ENCODE measurements at places on chromosomes 5 and 9.

DNA sequence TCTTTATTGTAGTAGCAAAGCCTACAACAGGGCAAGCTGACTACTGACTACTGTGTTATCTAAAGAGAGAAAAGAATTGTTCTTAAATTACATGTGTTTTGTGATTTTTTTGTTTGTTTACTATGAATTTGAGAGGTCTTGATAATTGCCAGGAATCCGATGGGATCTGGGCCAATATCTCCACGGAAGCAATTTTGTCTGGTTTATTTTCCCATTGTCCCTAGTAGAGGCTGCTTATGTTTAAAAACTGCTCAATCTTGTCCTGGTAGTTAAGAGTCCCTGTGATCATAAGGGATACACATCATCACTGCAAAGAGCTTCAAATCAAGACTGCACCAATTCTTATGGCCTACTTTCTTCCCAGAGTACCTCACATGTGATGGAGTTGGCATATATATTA lies 94.4 kb downstream of the GLDC start:
- no peak for DNase-seq

- no peak for DNase-seq
These were observed 1118.6 kb upstream of the CDH9 start for GRCh38 chr5:28156981-28157380.

DNA sequence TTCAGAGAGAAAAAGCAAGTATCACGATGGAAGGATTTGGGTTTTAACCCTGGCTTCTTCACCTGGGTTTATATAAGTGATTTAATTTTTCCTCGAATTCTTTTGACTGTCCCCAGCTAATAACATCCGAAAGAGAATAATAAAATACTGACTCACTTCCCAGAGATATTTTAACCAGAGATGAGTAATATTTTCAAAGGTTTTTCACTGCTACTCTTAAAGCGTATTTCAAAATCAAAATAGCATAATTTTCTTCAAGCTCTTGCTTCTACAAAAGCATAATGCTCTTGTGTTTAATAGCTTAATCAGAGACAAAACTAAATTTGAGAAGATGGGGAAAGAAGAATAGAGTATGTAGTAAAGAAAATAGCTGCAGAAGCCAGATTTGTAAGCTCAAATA lies 215.2 kb upstream of the PTGER4 start:
- DNase-seq, result no peak

- DNase-seq, result no peak
These were observed 25.0 kb downstream of the CEP120 start for GRCh38 chr5:123398058-123398733.

DNA sequence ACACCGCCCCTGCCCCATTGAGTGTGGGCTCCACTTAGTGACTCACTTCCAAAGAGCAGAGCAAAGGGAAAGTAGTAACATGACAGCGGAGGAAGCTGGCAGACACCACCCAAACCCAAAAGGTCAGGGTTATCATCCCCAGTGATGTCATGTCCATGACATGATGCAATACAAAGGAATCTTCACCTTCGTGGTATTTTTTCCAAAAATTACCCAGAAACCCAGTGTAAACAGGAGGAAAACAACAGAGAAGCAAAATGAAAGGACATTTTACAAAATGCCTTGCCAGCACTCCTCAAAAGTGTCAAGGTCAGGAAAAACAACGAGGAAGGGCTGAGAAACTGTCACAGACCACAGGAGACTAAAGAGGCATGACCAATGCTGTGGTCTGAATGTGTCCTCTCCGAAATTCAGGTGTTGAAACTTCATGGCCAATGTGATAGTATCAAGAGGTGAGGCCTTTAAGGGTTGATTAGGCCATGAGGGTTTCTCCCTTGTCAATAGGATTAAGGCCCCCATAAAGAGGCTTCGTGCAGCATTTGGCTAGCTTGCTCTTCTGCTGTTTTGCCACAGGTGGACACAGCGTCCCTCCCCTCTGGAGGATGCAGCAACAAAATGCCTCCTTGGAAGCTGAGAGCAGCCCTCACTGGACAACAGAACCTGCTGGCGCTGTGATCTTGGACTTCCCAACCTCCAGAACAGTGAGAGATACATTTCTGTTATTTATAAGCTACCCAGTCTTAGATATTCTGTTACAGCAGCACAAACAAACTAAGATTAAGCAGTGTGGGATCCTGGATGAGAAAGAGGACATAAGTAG lies 30.5 kb upstream of the MED10 start:
- DNase-seq, result no peak

GRCh38 chr9:135129137-135129695 lies 41.7 kb downstream of the OLFM1 start:
- DNase-seq, result no peak

- DNase-seq, result no peak
These were observed 47.0 kb upstream of the CLK4 start for GRCh38 chr5:178673801-178674295.

DNA sequence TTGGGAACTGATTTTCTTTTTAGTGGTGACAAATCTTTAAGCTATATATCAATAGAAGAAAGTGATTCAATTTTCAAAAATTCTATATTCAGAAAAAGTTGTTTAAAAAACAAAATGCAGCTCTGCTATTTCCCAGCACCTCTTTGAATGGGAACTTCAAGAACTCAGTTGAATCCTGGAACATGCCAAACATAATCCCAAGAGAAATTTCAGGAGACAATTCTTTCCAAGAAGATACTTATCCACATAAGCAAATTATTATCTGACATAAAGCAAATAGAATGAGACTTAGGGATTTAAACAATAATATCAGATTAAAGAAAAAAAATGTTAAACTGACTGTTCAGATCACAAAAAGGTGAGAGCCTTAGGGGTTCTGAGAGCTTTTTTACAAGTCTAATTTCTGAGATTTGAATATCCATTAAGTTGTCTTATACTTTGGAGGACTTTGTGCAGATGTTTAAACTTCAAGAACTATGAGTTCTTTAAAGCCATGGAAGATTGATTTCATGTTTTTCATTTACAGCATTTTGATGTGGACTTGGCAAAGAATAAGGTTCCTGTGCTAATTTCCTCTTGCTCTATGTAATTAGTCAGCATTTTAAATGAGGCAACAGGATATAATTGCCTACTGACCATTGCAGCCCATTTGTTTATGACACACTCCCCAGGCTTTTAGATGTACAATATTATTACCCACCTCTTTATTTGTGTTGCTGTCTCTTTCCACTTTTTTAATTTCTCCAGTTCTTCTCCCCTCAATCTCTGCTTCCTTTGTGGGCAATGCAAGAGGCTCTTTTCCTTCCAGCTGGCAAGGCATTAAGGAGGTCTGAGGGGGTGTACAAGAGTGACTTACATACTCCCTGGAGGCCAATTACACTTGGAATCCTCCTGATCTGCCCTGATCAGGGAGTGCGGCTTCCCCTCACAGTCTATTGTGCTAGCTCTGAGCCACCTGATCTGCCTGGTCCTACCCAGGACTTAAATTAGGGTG lies 419.1 kb downstream of the NR2F1-AS1 start:
- DNase-seq, result peak; percentile 6

GRCh38 chr9:123318202-123318601 lies 37.8 kb upstream of the CRB2 start:
- no peak for DNase-seq

DNA sequence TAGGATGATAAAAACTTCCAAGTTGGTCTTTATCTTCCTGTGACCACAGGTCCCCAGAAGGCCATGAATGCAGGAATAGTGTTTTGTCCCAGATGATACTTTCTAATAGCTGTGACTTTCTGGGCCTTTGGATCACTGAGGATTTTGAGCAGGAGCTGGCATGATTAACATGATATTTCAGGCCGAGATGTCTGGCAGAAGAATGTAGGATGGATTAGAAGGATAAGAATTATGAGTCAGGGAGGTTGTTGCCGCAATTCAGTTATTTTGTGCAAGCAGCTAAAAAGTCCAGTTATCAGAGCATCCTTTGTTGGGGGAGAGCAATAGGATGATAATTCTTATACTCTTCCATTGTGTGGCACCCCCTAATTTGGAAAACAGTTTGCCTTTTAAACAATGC lies 189.7 kb downstream of the PSAT1 start:
- DNase-seq, result no peak

- peak; percentile 39 for DNase-seq
These were observed 75.9 kb upstream of the NR3C1 start for GRCh38 chr5:143479394-143479793.

- no peak for DNase-seq
These were observed 456.5 kb downstream of the ZSWIM6 start for GRCh38 chr5:61788548-61788947.

GRCh38 chr9:134560654-134561053 lies 80.9 kb upstream of the COL5A1 start:
- DNase-seq, result no peak

GRCh38 chr9:136753371-136754058 lies 4.5 kb downstream of the LCN8 start:
- DNase-seq, result no peak

GRCh38 chr5:141825241-141825671 lies 53.0 kb downstream of the PCDH1 start:
- DNase-seq, result no peak

- no peak for DNase-seq
These were observed 523.1 kb downstream of the SPATA31D1 start for GRCh38 chr9:82511626-82512025.

- peak; percentile 34 for DNase-seq
These were observed 48.4 kb upstream of the PWWP2A start for GRCh38 chr5:160167624-160168165.

GRCh38 chr5:126477294-126478117 lies 54.3 kb downstream of the GRAMD2B start:
- no peak for DNase-seq

GRCh38 chr9:7313389-7313788 lies 486.2 kb downstream of the DMAC1 start:
- DNase-seq, result no peak

DNA sequence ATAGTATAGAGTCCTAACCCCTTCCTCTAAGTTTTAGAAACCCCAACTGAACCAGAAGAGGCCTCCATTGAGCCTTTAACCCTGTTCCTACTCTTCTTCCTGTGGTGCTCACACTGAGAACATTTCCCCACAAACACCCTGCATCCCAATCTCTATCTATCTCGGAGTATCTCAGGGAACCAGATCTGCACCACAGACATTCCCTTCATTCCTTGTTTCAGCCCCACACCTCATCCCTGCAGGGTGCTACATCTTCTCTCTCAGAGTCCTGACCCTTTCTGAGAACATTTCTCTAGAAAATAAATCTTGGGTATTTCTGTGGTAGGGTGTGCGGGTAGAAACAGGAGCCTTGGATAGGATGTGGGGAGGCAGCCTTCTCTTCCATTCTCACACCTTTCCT lies 507.8 kb downstream of the PDE4D start:
- DNase-seq, result no peak

- no peak for DNase-seq
These were observed 1.9 kb downstream of the LPAR1 start for GRCh38 chr9:111036429-111036789.

- DNase-seq, result no peak
These were observed 46.4 kb upstream of the EXOC3 start for GRCh38 chr5:396531-396961.

GRCh38 chr9:137213160-137214060 lies 7.9 kb downstream of the NDOR1 start:
- no peak for DNase-seq

DNA sequence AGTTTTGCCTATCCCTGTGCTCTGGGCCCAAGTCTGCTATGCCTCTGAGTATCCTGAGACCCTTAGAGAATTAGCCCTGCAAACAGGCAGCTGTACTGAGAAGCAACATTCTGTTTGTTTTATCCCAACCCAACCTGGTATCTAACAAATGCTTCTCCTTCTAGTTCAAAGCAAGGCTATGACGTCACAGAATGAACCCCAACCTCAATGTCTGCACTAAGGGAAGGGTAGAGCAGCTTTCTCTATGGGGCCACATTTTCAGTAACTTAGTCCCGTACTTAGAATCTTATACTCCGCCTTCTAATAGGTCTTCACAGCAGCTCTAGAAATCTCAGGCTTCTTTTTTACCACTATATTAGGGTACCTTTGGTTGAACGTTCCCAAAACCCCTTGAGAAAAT lies 169.6 kb downstream of the TSSK1B start:
- no peak for DNase-seq

DNA sequence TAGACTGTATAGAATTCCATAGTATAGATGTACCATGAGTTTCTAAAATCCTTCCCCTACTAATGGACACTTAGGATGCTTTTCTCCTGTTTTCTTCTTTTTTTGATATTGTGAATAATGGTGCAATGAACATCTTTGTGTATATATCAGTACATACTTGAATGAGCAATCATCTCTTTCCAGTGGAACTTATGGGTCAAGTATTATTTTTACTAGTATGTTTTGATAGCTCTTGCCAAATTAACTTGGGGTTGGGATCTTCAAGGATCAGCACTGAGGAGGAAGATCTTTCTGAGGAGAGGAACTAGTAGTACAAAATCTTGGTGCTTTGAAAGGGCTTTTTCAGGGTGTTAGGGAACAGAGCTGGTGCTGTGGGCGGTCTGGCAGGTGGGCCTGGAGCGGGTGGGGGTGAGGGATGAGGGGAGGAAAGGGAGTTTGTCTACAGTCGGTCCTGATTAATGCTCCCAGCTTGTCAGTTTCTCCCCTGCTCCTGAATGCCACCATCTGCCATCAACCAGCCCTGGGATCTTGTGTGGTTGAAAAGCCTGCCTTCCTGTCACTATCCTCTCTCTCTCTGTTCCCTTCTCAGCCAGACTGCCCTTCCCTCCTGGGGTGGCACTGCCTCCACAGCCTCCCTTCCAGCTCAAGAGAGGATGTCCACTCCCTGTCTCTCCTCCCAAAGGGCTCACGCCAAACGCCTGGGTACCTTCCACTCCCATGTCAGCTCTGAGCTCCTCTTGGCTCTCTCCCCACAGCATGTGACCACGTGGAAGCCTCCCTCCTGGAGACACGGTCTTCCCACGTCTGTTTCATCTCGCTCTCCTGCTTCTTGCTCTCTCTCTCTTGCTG lies 185.9 kb downstream of the DAB2IP start:
- no peak for DNase-seq

- no peak for DNase-seq
These were observed 10.6 kb downstream of the FSD1L start for GRCh38 chr9:105458404-105458803.

- no peak for DNase-seq
These were observed 9.9 kb downstream of the HNRNPH1 start for GRCh38 chr5:179613460-179614071.

GRCh38 chr5:108561416-108562204 lies 179.7 kb upstream of the FBXL17 start:
- DNase-seq, result no peak

DNA sequence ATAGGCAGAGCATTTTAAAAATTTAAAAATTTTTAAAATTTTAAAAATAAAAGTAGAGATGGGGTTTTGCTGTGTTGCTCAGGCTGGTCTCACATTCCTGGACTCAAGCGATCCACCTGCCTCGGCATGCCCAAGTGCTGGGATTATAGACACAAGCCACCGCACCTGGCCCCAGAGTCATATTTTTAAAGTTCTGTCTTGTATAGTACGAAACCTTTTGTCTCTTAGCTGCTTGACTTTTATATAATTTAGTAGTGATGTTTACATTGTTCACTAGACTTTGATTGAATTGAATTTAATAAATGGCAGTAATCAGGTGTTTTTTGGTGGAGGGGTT lies 31.0 kb downstream of the LRRTM2 start:
- peak; percentile 26 for DNase-seq
